ENCODE measurements at places on chromosomes 1 and 21.

GRCh38 chr1:111463029-111463683 lies 10.6 kb upstream of the C1orf162 start:
- DNase-seq: no peak

DNA sequence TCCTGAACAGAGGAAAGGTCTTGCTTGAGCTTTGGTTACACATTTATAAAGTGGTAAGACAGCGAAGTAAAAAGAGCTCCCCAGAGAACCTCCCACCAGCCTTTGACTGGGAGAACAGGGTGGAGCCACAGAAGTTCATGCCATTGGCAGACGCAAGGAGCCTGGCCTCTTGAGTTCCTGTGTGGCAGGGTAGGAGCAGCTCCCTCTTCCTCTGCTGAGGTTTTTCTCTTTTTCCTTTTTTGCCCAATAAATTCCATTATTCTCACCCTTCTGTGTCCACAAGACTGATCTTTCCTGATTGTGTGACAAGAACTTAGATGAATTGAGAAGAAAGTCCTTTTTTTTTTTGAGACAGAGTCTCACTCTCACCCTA lies 4.3 kb downstream of the THEM4 start:
- DNase-seq: no peak

DNA sequence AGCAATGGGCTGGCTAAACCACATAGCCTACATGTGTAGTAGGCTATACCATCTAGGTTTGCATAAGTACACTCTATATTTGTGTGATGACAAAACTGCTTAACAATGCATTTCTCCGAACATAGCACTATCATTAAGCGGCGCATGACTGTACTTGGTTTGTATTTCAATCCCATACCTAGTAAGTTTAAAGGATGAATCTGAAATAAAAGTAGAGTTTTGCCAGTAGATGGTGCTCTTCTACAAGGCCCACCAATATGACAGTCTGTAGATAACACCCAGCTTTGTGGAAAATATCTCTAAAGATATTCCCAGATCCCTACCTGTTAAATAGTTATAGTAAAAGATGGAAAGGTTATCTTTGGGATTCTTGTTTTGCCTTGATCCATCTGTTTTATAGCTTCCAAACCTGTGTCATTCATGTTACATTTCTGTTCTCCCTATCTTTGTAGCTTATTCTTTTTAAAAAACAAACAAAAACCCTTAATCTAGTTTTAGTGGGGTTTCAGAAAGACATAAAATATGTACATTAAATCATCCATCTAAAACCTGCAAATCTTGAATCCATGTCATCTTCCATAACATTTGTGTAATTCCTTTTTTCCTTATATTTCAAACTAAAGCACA lies 33.9 kb upstream of the ASPM start:
- DNase-seq: no peak

DNA sequence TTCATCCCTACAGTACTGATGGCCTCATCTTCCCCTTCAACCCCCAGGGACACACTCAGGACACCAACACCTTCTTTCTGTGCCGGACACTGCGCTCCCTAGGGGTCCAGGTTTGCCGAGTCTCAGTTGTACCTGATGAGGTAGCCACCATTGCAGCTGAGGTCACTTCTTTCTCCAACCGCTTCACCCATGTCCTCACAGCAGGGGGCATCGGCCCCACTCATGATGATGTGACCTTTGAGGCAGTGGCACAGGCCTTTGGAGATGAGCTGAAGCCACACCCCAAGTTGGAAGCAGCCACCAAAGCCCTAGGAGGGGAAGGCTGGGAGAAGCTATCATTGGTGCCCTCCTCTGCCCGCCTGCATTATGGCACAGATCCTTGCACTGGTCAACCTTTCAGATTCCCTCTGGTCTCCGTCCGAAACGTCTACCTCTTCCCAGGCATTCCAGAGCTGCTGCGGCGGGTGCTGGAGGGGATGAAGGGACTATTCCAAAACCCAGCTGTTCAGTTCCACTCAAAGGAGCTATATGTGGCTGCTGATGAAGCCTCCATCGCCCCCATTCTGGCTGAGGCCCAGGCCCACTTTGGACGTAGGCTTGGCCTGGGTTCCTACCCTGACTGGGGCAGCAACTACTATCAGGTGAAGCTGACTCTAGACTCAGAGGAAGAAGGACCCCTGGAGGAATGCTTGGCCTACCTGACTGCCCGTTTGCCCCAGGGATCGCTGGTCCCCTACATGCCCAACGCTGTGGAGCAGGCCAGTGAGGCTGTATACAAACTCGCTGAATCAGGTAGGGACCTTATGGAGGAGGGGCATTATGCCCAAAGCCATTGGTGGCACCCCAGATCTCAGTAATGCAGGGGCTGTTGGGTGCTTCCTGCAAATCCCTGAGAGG lies 5.1 kb upstream of the LENEP start:
- DNase-seq: no peak

- no peak for DNase-seq
Measured at GRCh38 chr1:22582661-22583635, 19.7 kb downstream of the EPHA8 start.

Measured in GM19239 (cell line).